ENCODE measurements at places on chromosomes 1 and 21. TPM values are rescaled to one million over a fixed set of nuclear protein-coding genes. Genes with fewer than 3 reads are reported as not detected.

DNA sequence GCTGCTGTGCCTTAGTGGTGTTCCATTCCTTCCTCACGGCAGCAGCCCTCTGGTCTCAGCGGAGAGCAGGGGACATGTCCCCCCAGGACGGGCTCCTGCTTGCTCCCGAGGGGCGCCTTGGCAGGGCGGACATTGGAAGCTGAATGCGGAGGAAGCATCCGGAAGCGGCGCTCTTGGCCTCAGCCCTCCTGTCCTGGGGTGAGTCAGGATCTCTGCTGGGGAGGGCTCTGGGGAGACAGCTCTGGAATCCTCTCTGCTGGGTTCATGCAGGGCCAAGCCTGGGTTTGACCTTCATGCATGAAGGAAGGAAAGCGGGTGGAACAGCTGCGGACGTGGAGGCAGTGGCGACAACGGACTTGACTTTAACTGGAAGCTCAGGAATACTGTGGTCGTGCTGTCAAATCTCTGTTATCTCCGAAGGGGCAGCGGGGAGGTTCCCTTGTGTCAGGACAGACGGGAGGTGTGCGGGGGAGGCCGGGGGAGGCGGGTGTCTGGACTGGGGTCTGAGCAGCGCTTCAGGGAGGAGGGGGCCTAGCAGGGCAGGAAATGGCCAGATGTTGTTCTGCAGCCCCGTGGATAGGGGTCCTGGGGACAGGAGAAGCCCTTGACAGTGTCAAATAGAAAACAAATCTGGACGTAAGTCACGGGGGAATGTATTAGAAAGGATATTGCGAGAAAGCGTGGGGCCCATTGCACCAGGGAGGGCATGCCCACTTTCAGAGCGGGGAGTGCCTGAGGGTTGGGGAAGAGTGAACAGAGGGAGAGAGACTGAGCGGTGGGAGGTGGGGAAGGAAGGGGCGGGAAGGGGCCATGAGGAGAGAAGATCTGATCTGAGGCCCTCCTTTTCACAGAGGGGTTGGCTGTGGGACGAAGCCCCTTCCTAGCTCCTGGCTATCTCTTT, 26.6 kb downstream of the CRYAA start:
- DNase-seq: peak; percentile 59

DNA sequence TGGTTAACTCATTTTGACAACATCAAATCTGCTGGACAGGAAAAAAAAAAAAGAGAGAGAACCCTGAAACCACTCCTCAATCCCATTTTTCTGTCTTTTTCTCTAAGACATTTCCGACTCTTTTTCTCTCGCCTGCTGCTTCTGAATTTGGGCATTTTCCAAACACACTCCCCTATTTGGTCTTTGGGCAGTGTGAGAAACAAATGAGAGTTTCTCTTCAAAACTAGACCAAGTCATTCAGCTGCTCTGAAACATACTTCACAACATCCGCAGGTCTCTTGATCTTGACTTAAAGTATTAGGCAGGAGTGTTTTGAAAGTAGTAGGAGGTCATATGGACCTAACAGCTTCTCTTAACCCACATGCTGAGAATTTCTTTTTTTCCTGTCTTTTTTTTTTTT, 364.8 kb upstream of the ESRRG start:
- no peak for DNase-seq

DNA sequence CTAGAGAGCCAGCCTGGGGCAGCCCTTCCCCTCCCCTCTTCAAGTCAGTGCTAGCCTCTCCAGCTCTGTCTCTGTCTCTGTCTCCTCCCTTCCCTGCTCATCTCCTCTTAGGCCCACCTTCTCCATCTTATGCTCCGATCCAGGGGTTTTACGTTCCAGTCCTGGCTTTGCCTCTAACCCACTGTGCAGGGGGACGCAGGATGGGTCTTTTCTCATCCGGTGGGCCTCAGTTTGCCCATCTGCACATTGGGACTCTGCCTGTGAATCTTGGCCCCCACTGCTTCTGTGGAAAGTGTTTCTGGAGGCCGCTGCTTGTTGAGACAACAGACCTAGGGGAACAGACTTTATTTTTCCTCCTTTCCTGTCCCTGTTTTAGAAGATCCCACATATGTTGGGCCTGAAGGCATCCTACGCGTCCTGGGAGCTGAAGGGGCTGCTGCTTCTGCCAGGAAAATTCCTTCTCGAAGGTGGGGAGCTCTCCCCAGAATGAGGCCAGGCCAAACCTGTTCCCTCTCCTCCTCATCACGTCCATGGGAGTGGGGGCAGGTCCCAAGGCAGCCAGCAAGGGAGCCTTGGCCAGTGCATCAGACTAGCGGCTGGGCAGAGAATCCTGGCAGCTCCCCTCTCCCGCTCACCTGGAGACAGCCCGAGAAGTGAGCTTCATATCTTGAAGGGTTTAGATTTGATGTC, 99.5 kb upstream of the CSF3R start:
- no peak for DNase-seq

- DNase-seq: no peak
These were observed 84.6 kb downstream of the KAZN start for GRCh38 chr1:14682941-14683621.

DNA sequence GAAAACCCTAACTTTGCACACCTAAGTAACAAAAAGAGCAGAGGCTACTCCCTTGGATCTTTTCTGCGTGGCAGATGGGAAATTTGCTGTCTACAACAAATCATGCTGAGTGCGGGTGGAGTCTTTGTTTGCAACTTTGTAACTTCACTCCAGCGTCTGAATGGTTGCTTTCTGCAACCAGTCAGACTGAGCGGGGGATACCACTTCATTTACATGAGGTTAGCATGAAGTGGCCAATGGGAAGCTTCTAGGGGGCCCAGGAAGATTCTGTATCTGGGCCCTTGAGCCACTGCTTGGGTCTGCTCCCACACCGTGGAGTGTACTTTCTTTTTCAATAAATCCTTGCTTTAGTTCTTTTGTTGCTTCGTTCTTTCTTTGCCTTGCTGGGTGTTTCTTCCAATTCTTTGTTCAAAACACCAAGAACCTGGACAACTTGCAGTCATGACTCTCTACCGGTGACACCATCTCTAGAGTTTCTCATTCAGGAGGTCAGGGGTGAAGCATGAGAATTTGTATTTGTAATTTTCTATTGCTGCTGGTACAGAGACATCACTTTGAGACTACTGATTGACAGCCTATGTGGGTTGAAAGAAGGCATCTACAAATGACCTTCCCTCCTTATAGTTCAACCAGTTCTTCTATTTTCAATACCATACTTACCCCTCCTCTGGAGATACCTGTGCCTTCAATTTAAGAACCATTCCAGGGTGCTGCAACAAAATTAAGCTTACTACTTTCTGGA, 55.8 kb upstream of the RC3H1 start:
- DNase-seq: no peak

DNA sequence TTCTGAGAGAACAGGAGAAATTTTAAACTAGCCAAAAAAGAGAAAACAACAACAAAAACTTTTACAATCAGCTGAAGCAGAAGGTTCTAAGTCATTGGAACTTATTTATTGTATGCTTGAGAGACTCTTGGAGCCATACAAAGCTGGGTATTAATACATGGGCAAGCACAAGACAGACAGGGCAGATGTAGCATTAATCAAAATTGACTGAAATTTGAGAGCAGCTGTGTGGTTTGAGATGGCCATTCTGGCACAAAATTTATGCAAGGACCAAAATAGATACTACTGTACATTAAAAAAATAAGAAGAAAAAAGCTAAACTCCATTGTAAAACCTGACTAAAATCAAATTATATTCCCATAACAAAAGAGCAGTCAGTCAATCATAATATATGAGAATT, 892.5 kb downstream of the PLA2G4A start:
- DNase-seq: no peak

DNA sequence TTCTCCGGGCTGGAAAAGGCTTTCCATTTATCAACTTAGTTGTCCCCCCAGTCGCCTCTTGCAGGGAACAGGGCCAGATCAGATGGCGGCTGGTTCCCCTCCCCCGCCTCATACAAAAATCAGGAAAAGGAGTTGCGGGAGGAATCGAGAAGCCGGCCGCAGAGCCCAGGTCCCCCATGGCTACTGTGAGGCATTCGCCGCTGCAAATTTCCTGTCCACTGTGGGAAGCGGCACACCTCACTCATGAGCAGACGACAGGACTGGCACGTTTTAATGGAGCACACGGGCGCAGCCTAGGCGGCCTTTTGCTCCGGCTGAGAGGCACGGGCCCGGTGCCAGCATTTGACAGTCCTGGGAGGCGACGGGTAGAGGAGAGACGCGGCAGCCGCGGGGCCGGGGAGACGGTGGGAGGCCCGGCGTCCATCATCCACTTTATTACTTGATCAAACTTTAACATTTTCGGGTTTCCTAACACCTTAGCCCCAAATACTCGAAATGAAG, 1.1 kb downstream of the GNG4 start:
- DNase-seq: no peak

DNA sequence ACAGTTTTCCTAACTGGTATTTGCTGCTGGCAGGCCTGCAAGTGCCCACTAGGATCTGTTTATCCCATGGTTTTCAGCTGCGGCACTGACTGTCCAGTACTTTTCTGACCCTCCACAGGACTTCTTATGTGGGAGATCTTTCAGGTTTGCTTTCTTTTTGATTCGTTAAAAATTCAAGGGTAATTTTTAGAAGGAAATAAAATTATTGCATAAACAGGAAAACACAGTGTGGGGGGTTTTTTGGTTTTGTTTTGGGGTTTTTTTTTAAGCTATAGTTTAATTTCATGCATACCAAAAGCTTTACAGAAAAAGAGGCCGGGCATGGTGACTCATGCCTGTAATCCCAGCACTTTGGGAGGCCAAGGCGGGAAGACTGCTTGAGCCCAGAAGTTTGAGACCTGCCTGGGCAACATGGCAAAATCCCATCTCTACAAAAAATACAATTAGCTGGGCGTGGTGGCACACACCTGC, 3.6 kb downstream of the NIBAN1 start:
- DNase-seq: no peak

LRRC53 gene
- not detected for total RNA-seq

RXFP4 gene
- not detected for total RNA-seq

All from type B pancreatic cell (in vitro differentiated cells).